Esophagus squamous epithelium (tissue), 5 donors: ENCODE measurements at places on chromosomes 11 and 22. TPM values are rescaled to one million over a fixed set of nuclear protein-coding genes. Genes with fewer than 3 reads are reported as not detected.
A peak's percentile ranks its signal among the peaks of the same experiment; 100 is the strongest.

- peaks cover 8% of the 10 kb centered on the region for H3K36me3 ChIP-seq
- H3K4me1 ChIP-seq: peaks cover 7% of the 10 kb centered on the region
- H3K27me3 ChIP-seq: no peaks in the 10 kb centered on the region
These were observed 9.1 kb downstream of the CTSF start for GRCh38 chr11:66559142-66559865.

GRCh38 chr22:35489239-35489638, 51.4 kb upstream of the RASD2 start:
- H3K27me3 ChIP-seq: no peaks in the 10 kb centered on the region
- no peak overlapping the region for H3K27ac ChIP-seq
- no peak for DNase-seq
- H3K36me3 ChIP-seq: no peaks in the 10 kb centered on the region
- no peaks in the 10 kb centered on the region for H3K4me1 ChIP-seq

- no peak overlapping the region for H3K27ac ChIP-seq
- H3K4me1 ChIP-seq: no peaks in the 10 kb centered on the region
- no peak overlapping the region for H3K4me3 ChIP-seq
- H3K27me3 ChIP-seq: no peaks in the 10 kb centered on the region
- no peaks in the 10 kb centered on the region for H3K36me3 ChIP-seq
- DNase-seq: no peak
These were observed 794.5 kb upstream of the ANO3 start for GRCh38 chr11:25537393-25537792.

Gene CCDC73
- total RNA-seq: not detected

Gene C11orf86
- total RNA-seq: not detected

Gene C22orf42
- total RNA-seq: not detected

- peaks cover 37% of the 10 kb centered on the region for H3K4me1 ChIP-seq
- peaks cover 50% of the 10 kb centered on the region for H3K36me3 ChIP-seq
- no peak overlapping the region for H3K4me3 ChIP-seq
- H3K27ac ChIP-seq: peak overlapping the region; percentile 95
- no peaks in the 10 kb centered on the region for H3K27me3 ChIP-seq
These were observed 2.0 kb downstream of the SIPA1 start for GRCh38 chr11:65639623-65640482.

GRCh38 chr11:1743585-1744136, 6.7 kb downstream of the IFITM10 start:
- H3K27me3 ChIP-seq: peaks cover 55% of the 10 kb centered on the region
- no peak overlapping the region for H3K4me3 ChIP-seq

Gene LGR4
- 45.6 TPM for total RNA-seq

DNA sequence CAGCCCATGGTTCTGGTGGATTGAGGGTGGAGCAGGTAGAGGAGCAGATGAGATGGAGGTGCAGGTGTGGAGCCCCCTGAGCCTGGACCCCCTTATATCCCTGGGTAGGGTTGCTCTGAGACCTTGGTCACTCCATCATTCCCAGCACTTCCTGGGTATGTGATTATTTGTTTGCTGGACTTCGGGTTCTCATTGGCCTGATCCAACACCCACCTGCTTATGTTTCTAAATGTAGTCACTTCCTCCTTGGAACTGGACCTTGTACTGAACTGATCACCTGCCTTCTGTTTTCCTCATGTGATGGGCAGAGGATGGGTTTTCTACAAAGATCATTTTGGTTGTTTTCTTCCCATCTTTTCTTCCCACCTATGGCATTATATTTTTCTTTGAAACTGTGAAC, at the start of gene KRTAP5-4:
TSS of gene KRTAP5-4 (minus strand) at position 53 of the 400 bp plus-strand sequence. CDS start at position 8, 45 bp downstream.
- no peak within 1 kb of the TSS for H3K27ac ChIP-seq
- H3K27me3 ChIP-seq: peaks cover 3% of the 10 kb centered on the region

GRCh38 chr11:75445315-75445953, 12.4 kb upstream of the KLHL35 start:
- peaks cover 19% of the 10 kb centered on the region for H3K4me1 ChIP-seq
- H3K27ac ChIP-seq: no peak overlapping the region
- H3K27me3 ChIP-seq: peaks cover 36% of the 10 kb centered on the region
- no peak overlapping the region for H3K4me3 ChIP-seq
- H3K36me3 ChIP-seq: no peaks in the 10 kb centered on the region

- no peaks in the 10 kb centered on the region for H3K27me3 ChIP-seq
- no peak within 1 kb of the TSS for H3K27ac ChIP-seq
- H3K4me3 ChIP-seq: peak within 1 kb of the TSS; percentile 66
- peaks cover 40% of the 10 kb centered on the region for H3K4me1 ChIP-seq
- H3K36me3 ChIP-seq: no peaks in the 10 kb centered on the region
- no peak for DNase-seq
These were observed at the start of gene KCNQ1 for GRCh38 chr11:2444821-2445745. Gene KCNQ1 (plus strand): TSS chr11:2445008. CDS start chr11:2445099, 91 bp downstream.
